ENCODE measurements at places on chromosomes 16 and 17.
A peak's percentile ranks its signal among the peaks of the same experiment; 100 is the strongest.

DNA sequence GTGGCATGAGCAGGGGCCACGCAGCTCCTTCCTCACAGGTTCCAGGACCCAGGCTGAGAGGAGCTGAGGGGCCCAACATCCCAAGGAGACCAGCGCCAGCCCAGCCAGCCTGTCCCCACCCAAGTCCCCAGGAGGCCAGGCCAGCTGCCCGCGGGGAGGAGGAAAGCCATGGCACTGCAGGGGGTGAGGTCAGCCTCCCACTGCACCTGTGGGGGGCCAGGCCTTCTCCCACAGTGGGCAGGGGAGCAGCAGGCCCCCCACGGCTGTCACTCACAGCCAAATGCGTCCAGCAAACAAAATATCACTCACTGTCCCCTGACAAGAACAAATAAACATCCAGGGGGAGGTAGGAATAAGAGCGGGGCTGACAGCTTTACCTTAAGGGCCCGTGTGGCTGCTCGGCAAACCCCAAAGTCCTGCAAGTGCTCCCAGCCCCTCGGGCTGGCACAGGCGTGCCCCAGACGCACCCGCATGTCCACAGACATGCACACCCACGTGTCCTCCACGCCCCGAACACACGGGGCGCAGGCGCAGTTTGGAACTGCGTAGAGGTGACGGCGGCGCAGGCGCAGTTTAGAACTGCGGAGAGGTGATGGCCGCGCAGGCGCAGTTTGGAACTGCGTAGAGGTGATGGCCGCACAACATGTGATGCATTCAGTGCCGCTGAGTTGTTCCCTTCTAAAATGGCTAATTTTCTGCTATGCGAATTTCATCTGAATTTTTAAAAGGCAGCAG lies 291.1 kb downstream of the FOXL1 start:
- no peak for DNase-seq

DNA sequence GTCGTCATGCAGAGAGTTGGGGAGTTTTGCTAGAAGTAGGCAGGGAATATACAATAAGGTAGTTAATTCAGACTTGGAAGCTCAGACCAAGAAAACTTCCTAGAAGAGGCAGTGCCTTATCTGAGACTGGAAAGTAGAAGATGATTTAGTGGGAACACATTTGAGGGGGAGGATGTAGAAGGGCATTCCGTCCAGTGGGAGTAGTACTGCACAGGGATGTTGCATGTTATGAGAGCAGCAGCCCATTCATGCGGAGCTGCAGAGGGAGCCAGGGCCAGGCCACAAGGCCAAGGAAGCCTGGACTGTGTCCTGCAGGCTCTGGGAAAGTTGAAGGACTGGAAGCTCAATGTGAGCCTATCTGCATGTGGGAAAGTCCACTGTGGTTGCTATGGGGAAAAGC lies 344.5 kb upstream of the EEF2KMT start:
- DNase-seq: no peak

DNA sequence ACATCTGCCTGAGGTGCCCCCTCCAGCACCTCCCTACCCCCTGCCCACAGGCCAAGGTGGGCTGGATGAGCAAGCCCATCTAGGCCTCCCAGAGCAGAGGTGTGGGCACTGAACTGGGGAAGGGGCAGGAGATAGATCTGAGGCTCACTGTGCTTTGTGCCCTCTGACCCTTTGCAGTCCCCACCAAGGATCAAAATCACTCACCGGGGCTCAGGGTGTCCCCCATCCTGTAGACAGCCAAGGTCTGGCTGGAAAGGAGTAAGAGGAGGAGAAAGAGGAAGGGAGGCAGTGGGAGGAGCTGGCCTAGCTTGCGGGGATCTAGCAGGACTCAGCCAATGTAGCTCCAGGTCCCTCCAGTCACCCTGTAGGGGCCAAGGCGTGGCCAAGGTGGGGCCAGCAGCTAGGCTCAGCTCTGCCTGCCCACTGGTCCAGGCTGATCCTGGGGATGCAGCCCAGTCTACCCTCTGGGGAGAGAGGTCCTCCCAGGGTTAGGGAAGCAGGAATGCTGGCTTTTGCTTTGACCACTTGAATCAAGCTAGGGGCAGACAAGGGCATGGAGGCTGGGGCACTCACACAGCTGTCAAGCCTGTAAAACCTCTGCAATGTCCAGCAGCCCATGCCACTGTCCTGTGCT lies 1.8 kb downstream of the SLC12A4 start:
- DNase-seq: peak; percentile 58

- no peak for DNase-seq
These were observed 96.6 kb downstream of the ENGASE start for GRCh38 chr17:79171188-79171587.

GRCh38 chr16:79656553-79657115 lies 56.1 kb upstream of the MAF start:
- no peak for DNase-seq
